T-helper 17 cell (primary cell): ENCODE measurements at places on chromosomes 1 and 21.

GRCh38 chr21:31509194-31510017 lies 150.1 kb upstream of the SOD1 start:
- peak; percentile 45 for DNase-seq

GRCh38 chr1:154863315-154864174 lies 6.5 kb downstream of the KCNN3 start:
- DNase-seq = no peak

- DNase-seq = no peak
Measured at GRCh38 chr1:119361205-119361604, 7.4 kb upstream of the HAO2 start.

DNA sequence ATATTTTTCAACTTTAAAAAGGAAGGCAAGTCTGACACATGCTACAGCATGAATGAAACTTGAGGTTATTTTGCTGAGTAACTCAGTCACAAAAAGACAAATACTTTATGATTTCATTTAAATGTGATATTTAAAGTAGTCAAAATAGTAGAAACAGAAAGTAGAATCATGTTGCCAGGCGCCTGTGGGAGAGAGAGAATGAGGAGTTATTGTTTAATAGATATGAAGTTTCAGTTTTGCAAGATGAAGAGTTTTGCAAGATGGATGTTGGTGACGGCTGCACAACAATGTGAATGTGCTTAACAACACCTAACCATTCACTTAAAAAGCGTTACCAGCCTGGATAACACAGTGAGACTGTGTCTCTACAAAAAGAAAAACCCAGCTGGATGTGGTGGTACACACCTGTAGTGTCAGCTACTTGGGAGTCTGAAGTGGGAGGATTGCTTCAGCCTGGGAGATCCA lies 20.7 kb upstream of the ATP1A1 start:
- DNase-seq = no peak

GRCh38 chr21:46610018-46610701 lies 5.3 kb upstream of the S100B start:
- no peak for DNase-seq

GRCh38 chr1:153152481-153152880 lies 1.8 kb upstream of the SPRR2G start:
- no peak for DNase-seq

GRCh38 chr1:102961549-102961948 lies 146.8 kb downstream of the COL11A1 start:
- DNase-seq = no peak

DNA sequence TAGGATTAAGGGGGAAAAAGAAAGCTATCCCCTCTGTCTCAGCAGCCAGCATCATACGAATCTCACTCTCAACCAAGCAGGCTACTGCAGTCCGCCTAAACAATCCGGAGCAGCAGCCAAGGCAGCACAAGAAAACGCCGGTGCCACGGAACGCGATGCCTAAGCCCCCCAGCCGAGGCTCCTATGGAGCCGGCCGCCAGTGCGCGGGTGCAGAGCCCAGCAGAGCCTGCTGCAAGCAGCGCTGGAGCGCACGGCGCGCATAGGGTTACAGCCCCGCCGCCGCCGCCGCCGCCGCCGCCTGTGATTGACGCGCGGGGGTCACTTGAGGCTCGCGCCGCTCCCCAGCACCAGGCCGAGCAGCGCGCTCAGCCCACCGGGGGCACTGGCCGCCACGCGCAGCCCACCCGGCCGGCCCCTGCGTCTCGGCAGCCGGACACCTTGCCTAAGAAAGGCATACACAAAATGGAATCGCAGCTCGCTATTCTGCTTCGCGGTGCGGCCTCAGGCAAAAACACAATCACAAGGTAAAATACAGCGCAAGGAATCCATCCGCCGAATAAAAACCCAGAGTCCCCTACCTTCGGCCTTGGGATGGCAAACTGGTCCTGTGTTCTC lies 780 bp downstream of the HIVEP3 start:
- DNase-seq = no peak

DNA sequence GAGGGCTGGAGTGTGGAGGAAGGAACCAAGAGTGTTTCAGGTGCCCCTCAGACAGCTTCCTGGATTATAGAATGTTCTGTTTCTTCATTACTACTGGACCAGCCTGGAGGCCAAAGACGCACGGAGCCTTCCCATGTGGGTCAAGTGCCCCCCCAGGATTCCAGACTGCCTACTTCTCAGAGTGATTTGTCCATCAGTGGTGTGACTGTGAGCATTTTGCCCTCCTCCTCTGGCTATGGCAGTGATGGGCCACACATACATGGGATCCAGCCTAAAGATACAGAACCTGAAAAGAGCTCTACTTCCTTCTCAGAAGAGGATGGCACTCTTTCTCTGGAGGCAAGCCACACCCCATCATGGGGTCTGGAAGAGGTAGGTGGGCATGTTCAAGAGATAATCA lies 64.9 kb downstream of the MACF1 start:
- no peak for DNase-seq

- no peak for DNase-seq
Measured at GRCh38 chr1:39331647-39332046, 127.2 kb downstream of the MACF1 start.

DNA sequence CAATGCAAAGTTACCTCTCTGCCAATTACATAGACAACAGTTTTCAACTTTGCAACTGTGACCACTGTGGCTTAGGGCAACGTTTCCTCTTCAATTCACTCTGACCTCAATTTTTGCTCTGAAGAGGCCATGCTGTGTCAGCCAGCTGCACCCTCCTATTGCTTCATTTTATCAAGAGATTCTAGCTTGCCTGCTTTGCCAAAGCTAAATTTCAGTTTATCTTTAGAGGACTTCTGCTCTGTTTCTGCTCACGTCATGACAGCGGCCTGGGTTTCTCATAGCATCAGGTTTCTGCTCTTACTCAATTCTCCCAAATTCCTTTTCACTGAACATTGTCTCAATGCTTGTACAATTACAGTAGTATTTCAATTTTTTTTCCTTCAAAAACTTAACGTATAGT lies 154.6 kb downstream of the PLA2G4A start:
- DNase-seq = no peak

DNA sequence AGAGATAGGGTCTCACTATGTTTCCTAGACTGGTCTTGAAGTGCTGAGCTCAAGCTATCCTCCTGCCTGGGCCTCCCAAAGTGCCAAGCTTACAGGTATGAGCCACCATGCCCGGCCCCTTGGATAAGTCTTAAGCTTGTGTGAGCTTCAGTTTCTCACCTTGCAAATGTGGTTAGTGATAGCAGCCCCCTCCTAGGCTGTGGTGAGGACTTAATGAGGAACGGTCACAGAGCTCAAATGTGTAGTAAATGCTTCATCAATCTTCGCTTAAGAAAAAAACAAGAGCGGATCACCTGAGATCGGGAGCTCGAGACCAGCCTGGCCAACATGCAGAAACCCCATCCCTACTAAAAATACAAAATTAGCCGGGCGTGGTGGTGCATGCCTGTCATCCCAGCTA lies 3.0 kb downstream of the CNR2 start:
- DNase-seq = no peak

DNA sequence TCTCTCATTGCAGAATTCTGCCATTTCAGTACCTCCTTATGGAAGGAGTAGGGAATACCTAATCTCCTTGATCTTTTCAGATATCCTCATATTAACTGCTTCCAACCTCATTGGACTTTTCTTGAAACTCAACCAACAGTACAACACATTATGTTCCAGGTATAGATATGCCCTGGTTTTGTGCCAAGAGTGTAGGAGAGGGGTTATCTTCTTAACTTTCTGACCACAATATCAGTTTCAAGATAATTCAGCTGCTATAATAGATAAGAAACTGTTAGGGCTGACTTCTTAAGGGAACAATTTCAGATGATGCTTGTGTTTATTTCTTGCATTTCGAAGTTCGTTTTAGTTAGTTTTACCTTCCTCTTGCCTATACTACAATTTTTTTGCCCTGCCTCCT lies 2.1 kb upstream of the LPGAT1 start:
- no peak for DNase-seq

DNA sequence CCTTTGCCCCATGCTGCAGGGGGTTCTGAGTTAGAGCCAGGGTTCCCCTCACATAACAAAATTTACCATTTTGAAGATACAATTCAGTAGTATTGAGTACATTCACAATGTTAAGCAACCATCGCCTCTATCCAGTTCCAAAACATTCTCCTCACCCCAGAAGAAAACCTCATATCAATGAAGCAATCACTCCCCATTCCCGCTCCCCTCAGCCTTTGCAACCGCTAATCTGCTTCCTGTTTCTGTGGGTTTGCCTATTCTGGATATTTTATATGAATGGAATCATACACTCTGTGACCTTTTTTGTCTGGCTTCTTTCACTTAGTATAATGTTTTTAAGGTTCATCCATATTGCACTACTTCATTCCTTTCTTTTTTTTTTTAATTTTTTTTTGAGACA lies 32.9 kb downstream of the SERINC2 start:
- no peak for DNase-seq

- DNase-seq = no peak
Measured at GRCh38 chr1:17615157-17615556, 75.7 kb downstream of the ARHGEF10L start.

- no peak for DNase-seq
Measured at GRCh38 chr1:230170153-230170547, 103.1 kb downstream of the GALNT2 start.

DNA sequence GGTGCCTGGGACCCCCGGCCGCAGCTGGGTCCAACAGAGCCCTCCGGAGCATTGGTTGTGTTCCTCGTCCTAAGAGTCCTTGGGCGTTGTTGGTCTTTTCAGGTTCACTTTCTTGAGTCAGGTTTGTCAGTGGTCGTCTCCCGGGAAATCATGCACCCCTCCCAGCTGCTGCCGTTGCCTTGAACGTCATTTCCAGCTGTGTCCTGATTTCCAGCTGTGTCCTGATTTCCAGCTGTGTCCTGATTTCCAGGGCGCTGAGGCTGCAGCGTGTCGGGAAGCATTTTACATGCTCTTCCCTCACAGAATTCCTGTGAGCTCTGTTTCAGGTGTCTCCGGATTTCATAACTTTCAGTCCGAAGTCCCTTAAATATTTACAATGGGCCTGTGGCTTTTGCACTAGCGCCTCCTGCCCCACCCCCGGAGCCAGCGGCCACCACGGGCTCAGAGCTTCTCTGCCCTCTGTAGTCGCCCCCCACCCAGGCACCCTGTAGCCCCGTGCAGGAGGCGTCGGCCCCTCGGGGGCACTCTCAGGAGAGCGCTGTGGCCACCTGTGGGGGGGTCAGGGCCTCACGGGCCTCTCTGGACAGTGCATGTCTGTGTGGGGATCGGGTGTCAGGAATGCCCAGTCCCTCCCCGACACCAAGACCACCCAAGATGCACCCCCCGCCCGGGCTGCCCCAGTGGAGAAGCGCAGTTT lies 66.7 kb downstream of the COL18A1 start:
- no peak for DNase-seq

- no peak for DNase-seq
Measured at GRCh38 chr21:43880111-43880985, 15.3 kb downstream of the AGPAT3 start.

DNA sequence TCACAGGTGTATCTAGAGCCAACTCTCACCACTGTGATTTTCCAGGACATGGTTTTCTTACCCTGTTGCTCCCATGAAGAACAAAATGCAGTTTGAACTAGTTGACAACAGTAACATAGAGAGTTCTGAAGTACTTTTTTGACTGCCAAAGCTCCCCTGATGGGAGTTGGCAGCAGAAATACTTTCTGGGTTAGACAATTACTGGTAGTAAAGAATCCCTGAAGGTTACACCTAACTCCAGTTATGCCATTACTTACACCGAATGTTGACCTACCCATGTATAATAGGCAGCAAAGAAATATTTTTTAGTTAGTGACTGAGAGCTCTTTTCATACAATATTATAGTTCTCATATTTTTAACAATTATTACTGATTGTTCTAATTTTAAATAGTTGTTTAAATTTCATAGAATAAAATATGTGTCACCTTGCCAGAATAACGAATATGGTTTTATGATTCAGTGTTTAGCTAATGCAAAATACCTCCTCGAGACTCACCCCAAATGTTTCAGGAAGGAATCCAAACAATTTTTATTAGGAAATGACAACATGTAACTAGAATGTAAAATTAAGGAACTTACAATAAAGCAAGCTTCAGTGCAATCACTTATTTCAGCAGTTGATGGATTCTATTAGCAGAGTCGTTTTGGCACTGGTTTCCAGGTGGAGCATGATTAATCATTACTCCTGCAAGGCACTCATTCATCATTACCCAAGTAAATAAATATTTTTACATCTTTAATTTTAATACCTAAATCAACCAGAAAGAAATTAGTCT lies 237.6 kb downstream of the MRPL39 start:
- DNase-seq = no peak

DNA sequence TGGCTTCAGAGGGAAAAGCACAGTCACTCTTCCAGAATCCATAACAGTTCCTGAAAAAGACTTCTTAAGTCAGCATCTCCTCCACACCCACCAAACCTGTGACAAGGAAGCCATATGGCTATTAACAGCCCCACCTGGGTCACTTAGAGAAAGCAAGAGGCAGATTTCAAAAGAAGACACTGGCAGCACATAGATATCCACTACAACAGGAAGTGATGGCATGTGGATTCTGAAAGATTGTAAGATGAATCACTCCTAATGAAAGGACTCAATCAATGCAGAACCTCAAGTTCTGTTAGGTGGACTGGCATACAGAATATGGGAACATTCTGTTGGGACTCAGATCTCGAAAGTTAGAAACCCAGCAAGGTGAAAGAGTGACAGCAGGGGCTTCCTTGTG lies 365.9 kb downstream of the TGFB2 start:
- DNase-seq = no peak

DNA sequence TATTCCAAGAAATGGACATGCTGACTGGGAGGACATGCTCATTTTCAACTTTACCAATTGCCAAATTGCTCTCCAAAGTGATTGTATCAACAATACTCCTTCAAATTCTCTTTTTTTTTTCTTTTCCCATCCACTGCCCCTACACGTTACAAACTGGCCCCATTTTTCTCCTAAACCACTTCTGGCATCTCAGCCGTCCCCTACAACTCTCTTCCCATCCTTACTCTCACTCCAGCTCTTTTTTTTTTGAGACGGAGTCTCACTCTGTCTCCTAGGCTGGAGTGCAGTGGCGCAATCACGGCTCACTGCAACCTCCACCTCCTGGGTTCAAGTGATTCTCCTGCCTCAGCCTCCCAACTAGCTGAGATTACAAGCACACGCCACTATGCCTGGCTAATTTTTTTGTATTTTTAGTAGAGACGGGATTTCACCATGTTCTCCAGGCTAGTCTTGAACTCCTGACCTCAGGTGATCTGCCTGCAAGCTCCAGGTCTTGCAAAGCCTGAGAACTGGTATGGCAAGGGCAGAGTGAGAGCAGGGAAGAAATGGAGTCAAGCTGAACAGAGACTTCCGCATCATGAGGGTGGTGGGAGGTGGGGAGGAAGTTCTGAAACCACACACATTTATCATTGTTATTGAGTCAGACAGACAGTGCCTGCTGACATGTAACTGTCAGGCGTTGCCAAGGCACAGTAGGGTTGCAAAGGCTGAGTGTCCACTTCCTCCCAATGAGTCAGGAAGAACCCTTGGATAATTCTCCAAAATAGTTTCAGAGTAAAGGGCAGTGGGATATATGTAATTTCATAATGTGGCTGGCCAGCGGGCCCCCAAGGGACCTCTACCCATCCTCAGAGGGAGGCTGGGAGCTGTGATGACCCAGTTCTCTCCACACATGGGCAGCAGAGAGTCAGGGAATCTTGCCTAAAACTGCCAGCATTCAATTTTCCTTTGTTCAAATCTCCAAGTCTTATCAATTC lies 17.4 kb downstream of the CELA3A start:
- peak; percentile 48 for DNase-seq
